ENCODE measurements at places on chromosomes 4 and X.

DNA sequence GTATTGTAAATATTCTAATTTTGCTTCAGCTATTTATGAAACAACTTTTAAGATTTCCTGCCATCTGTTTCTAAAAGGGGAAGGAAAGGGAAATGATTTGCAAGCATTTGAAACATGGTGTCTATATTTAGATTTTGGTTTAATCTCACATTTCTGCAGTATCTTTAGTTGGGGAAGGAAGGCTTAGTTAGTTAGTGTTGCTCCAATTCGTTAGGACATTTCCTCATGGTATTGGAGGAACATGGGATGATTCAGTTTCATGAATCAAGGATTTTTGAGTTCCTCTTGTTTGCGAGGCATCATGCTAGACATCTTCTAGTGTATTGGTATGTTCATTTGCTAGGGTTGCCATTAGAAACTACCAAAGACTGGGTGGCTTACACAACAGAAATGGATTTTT, 20.5 kb upstream of the TMEM192 start:
- DNase-seq: no peak

DNA sequence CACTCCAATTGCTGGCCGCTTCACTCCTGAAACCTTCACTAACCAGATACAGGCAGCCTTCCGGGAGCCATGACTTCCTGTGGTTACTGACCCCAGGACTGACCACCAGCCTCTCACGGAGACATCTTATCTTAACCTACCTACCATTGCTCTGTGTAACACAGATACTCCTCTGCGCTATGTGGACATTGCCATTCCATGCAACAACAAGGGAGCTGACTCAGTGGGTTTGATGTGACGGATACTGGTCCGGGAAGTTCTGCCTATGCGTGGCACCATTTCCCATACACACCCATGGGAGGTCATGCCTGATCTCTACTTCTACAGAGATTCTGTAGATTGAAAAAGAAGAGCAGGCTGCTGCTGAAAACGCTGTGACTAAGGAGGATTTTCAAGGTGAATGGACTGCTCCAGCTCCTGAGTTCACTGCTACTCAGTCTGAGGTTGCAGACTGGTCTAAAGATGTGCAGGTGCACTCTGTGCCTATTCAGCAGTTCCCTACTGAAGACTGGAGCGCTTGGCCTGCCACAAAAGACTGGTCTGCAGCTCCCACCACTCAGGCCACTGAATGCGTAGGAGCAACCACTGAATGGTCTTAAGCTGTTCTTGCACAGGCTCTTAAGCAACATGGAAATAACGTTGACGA, 35.8 kb upstream of the PRDM8 start:
- no peak for DNase-seq

DNA sequence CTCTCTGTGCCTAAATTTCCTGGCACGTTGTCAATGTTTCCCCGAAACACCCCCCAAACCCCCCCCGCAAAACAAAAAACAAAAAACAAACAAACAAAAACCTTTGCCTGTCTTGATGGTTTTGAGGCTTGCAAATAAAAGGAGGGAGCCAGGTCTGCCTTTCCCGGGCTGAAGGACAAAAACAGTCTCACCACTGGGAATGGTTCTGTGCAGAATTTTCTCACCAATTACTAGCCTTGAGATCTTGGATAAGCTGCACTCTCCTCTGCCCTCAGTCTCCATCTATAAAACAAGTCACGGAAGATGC, 15.5 kb downstream of the NKX3-2 start:
- DNase-seq: no peak

- DNase-seq: no peak
These were observed 21.9 kb upstream of the MAD2L1 start for GRCh38 chr4:120088507-120088906.

- DNase-seq: no peak
These were observed 490.2 kb upstream of the LCORL start for GRCh38 chr4:18511727-18512126.

All from HEK293T (cell line).